ENCODE measurements at places on chromosomes 1 and 21.

GRCh38 chr1:46801323-46802055, 2.6 kb downstream of the CYP4B1 start:
- DNase-seq, result no peak

DNA sequence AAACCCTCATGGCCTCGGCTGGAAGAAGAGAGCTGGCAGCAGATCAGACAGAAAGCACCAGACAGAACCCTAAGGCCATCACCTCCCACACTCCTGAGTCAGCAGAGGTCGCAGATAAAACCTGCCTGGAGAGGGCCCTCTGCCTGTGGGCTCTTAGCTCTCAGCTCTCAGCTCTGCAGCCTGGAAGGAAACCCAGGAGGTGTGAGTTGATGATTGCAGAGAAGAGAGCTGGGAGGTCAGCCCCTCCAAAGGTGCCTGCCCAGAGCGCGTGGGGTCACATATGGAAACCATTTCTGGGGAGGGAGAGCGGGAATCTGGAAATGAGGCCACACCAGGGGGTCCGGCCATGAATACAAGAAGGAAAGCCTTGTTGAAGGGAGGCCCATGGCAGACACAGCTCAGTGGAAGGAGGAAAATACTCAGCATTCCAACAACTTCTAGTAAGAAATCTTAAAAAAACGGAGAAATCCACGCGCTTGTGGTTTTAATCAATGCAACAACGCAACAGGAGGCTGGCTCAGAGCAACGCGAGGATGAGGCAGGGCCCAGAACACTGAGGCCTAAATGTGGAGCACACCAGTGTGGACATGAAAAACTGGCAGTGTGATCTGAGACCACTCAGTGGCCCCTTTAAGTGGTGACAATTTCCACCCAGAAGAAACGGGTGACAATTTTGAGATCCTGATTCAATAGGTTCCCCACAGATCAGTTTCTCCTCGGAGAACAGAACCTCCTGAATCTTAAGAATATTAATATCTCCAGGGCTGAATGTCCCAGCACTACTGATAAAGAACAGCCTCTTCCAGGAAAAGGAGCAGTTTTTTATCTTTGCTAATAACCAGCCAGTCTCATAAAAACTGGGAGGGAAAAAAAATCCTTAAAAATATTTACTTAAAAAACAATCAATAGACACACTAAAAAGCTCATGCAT, 45.7 kb downstream of the PSMG1 start:
- DNase-seq, result no peak

DNA sequence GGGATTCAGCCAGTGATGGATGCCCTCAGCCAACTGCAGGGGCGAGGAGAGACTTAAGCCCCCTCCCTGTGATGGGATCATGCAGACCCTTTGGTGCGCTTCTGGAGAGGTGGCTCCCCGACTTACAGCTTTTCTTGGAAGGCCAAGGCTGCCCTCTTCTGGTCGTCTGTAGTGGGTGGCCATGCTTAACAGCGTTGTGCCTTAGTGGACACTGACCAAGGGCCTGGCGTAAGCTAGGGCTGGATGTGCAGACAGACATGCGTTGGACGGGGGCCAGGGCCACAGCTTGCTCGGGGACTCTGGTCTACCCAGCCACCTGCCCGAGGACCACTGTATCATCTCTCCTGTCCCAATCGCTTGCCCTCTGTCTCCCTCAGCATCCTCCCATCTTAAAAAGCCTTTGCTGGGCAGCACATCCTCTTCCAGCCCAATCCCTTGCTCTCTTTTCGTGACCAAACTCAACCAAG, 5.5 kb downstream of the AZIN2 start:
- DNase-seq, result peak; percentile 55

DNA sequence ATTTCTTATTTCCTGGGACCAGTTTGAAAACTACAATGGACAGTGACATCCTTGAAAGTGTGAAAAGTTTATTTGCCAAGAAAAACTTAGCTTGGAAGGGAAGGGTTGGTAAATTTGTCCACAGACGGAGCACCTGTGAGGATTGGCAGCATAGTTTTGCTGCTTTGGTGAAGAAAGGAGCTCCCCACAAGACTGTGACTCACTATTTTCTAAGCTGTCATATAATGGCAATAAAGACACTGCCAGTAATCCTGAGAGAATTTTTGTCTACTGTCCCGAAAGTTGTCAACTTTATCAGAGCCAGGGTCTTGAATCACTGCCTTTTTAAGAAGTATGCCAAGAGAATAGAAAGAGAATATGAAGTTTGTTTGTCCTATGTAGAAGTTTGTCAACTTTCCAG, 230.8 kb downstream of the NEGR1 start:
- DNase-seq, result no peak

GRCh38 chr1:118300808-118301207, 115.8 kb upstream of the SPAG17 start:
- no peak for DNase-seq

DNA sequence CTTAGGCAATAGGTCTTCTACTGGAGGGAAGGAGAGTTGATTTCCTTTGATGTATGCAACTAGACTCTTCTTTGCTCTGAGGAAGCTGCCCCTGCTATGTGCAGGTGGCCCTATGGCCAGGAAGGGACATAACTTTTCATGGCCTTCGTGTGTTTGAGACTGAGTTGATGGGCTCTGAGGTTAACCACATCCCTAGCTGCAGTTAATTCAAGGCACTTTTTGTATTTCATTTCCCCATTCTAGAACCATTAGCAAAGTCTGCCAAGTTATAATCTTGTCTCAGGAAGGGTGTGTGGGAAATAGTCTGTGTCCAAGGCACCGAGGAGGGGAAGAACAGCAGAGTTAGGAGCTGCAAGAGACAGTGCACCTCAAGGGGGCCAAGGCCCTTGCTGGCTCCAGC, 2.5 kb downstream of the FCRL4 start:
- DNase-seq, result no peak

GRCh38 chr21:39951183-39952101, 84.2 kb downstream of the PCP4 start:
- no peak for DNase-seq

- DNase-seq, result no peak
Observed at GRCh38 chr1:99731384-99731783, 35.1 kb downstream of the FRRS1 start.

DNA sequence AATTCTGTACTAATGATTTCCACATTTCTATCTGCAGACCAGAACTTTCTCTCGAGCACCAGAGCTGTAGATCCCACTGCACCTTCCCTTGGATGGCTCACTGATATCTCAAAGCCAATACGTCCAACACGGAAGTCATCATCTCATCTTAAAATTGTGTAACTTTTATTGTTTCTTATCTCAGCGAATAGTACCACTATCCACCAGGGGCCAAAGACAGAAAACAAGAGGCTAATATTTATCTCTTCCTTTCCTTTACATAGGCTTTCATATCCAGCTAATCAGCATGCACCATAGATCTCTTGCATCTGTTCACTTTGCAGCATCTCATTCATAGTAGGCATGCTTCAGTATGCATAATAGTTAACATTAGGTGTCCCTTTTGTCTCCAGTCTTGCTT, 303.6 kb downstream of the PTPRC start:
- DNase-seq, result no peak

- no peak for DNase-seq
Observed at GRCh38 chr1:113322439-113322838, 67.9 kb upstream of the MAGI3 start.

Measured in CD4-positive, alpha-beta T cell treated with Interleukin-17A for 1 hour (primary cell).